NCI-H460 (cell line): ENCODE measurements at places on chromosomes 13 and 19.

DNA sequence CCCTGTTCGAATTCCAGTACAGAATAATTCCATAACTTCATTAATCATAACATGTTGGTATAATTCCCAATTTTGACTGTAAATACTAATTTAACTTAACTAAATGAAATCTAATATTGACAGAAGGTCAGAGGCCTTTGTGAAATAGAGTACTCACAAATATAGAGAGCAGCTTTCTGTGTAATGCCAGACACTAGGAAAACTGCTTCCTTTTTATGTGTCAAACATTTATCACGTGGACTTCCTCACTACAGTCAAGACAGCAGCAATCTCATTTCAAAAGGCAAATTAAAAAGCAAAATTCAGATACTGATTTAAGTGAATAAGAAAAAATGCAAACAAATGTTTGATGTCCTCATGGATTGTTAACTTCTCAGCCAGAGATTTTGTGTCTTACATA lies 13.1 kb downstream of the ITM2B start:
- DNase-seq: no peak

GRCh38 chr13:19993024-19993423 lies 34.5 kb downstream of the ZMYM2 start:
- DNase-seq: no peak

GRCh38 chr19:1132552-1133383 lies 29.0 kb downstream of the GPX4 start:
- no peak for DNase-seq

DNA sequence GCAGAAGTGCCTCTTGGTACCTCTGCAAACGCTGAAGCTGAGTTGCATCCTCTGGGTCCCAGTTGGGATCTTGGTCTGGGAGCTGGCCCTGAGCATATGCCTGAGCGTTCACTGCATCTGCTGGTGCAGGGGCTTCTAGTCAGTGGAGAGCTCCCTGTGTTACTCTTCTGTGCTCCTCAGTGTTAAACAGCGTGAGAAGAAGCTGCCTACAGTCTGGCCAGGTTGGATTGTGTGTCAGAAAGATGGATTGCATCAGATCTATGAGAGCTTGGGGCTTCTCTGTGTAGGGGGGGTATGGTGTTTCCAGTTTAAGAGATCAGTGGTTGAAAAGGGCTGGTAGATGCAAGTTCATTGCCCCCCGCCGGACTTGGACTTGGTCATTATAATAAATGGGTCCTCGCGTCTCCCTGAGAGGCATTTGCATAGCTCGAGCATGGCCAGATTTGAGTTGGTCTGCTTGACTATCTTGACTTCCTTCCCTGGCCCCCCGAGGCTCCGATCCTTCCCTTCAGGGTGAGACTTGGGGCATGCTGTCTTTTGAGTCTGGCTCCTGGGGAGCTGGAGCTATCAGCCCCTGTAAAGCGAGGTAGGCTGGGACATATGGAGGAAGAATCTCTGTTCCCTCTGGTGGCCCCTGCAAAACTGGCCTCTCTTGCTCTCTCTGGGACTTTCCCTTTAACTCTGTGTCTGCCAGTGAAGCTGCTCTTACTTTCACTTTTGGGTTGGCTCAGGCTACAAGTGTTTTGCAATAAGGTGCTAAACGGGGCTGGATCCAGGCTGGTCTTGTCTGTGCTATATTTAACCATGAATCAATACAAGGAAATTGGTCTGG lies 52.9 kb downstream of the OR10H4 start:
- DNase-seq: no peak

- DNase-seq: no peak
Measured at GRCh38 chr13:106867249-106867648, 299.3 kb upstream of the ARGLU1 start.

DNA sequence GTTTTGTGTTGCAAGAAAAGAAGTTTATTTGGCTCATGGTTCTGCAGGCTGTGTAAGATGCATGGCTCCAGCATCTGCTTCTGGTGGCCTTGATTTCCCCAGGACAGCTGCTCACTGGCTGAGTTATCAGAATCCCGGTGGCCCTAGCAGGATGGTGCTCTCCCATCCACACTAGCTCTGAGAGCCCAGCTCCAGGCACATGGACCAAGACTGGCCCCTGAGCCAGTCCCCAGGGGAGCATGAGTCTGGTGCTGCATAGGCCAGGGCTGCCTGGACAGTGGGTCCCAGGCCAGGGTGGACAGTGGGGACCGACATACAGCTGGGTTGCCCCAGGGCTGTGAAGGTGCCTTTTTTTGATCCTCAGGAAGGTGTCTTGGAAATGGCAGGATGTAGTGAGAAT lies 10.4 kb downstream of the ADGRE2 start:
- DNase-seq: no peak

- DNase-seq: no peak
Measured at GRCh38 chr19:33564836-33565338, 43.3 kb upstream of the PEPD start.

DNA sequence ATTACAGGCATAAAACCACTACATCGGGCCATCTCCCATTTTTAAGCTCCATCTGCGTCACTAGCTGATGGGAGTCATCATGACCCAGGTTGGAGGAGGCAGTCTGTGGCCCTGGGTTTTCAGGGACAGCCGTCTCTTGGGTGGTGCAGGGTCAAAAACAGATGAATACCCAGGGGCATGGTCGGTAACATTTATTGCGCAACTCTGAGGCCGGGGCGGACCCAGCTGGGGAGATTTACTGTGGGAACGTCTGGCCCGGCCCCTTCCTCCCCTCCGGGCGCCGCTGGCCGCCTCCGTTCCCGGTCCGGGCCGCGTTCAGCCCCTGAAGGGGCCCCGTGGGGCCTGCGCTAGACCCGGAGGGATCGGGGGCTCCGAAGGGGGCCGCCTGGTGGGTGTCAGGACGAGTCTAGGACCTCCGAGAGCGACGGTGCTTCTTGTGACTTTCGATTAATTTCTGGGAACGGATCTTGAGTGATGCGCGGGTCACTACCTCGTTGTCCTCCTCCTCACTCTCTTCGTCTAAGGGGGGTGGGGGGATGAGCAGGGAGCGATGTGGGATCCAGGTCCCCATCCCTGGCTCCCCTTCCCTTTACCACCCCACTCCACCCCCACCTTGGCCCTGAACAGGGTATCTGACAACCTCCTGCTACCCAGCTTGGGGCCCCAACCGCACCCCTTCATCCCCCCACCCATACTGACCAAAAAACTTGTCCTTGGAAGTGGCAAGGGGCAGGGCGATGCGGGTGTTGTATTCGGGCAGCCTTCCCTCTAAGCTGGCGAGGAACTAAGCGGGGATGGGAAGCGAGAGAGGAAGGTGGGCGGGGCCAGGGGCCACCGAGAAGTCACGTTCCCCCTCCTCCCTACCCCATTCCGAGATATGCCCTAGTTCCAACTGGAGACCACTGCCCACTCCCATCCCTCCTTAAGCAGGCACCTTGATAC lies 1.6 kb upstream of the RGL3 start:
- no peak for DNase-seq

DNA sequence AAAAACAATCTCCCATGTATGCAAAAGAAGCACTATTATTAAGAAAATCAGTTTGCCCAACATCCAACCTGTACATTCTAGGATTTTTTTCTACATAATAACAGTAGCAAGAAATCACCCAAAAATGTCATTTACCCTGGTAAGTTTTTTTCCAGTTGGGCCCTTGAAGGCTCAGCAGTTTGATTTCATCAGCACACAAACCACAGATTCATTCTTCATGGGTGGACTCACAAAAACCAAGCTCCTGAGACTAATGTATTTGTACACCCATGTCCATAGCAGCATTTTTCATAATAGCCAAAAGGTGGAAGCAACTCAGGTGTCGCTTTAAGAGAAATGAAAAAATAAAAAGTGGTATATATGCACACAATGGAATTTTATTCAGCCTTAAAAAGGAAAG lies 210.1 kb downstream of the TBC1D4 start:
- DNase-seq: no peak

DNA sequence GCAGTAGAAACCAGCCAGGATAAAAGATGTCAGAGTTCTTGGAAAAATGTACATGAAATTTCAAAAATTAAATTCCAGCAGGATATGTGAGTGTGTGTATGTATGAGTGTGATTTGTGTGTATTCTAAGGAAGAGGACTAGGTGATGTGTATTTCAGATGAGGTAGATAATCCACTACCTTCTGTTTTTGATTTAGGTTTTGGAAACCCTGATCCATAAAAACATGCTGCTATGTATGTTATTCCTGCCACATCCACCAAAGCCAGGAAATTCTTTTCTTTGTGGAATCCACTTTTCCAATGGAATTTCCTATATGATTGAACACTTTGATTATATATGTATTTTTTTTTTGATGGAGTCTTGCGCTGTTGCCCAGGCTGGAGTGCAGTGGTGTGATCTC lies 276.9 kb downstream of the UQCRFS1 start:
- no peak for DNase-seq

DNA sequence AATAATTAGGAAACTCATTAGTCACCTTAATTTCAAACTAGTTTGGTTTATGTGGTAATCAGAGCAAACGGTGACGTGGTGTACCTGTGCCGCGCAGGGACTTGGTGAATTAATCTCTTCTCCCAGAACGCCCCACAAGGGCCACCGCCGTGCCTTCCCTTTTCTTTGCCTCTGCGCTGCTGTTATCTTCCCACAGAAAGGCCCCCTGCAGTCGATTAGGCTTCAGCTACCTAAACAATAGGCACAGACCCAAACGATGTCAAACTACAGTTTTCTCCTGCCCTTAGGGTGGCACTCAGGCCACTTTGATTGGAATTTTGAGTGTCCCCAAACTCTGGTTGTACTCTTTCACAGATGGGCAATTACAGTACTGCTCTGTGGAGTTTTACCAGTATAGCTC lies 115.5 kb downstream of the GGACT start:
- DNase-seq: no peak

GRCh38 chr13:51764184-51765141 lies 39.5 kb downstream of the DHRS12 start:
- no peak for DNase-seq

GRCh38 chr19:44671400-44671799 lies at the start of gene CEACAM19:
TSS of gene CEACAM19 (plus strand) at chr19:44671482. CDS start at chr19:44671932, 450 bp downstream.
- DNase-seq: no peak

- no peak for DNase-seq
Measured at GRCh38 chr13:63025741-63026140, 1610.1 kb upstream of the PCDH20 start.

GRCh38 chr13:95503662-95504061 lies 48.9 kb upstream of the CLDN10 start:
- no peak for DNase-seq

DNA sequence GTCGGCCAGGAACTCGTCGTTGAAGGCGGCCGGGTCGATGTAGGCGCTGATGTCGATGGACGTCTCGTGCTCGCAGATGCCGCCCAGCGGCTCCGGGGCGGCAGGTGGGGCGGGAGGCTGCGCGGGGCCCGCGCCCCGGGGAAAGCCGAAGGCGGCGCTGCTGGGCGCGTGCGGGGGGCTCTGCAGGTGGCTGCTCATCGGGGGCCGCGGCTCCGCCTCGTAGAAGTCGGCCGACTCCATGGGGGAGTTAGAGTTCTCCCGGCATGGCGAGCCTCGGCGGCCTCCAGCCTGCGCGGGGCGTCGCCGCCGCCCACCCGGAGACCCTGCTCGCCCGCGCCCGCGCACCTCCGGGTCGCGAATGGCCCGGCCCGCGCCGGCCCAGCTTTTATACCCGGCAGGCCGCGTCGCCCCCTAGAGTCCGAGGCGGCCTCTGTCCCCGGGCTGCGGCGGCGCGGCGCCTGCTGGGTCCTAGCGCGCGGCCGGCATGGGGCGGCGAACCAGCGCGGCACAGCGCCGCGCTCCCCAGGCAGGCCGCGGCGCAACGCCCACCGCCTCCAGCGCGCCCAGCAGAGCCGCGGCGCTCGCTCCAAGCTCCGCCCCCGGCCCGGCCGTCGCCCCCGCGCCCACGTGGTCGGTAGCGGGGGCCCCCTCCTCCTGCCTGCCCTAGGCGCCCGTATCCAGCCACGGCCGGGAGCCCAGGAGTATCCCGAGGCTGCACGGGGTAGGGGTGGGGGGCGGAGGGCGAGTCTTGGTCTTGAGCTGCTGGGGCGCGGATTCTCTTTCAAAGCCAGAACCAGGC lies at the start of gene CEBPA:
Gene CEBPA, minus strand, starts transcription at position 360 of the 799 bp plus-strand sequence. Its CDS starts 120 bp downstream, at position 240.
- peak; percentile 78 for DNase-seq

- no peak for DNase-seq
Measured at GRCh38 chr13:24654741-24655140, 25.5 kb upstream of the ATP12A start.

DNA sequence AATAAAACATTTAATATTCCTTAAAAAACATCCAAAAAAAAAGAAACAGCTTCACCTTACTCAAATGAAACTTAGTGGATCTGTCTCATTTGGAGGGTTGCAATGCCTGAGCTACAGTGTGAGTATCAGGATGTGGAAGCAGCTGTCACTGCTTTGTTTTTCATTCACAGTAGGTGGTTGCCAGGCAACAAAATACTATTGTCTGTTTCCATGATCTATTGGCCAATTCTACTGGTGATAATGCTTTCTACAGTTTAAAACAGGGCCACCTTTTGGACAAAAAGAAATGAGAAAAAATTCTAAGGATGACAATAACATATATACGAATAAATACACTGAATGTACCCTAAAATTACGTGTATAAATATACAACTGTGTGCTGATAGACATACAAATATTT lies 3.0 kb downstream of the ENOX1 start:
- DNase-seq: no peak

GRCh38 chr13:72852207-72852606 lies 70.3 kb downstream of the PIBF1 start:
- no peak for DNase-seq

- DNase-seq: no peak
Measured at GRCh38 chr13:50412046-50412617, 396.9 kb downstream of the KCNRG start.

DNA sequence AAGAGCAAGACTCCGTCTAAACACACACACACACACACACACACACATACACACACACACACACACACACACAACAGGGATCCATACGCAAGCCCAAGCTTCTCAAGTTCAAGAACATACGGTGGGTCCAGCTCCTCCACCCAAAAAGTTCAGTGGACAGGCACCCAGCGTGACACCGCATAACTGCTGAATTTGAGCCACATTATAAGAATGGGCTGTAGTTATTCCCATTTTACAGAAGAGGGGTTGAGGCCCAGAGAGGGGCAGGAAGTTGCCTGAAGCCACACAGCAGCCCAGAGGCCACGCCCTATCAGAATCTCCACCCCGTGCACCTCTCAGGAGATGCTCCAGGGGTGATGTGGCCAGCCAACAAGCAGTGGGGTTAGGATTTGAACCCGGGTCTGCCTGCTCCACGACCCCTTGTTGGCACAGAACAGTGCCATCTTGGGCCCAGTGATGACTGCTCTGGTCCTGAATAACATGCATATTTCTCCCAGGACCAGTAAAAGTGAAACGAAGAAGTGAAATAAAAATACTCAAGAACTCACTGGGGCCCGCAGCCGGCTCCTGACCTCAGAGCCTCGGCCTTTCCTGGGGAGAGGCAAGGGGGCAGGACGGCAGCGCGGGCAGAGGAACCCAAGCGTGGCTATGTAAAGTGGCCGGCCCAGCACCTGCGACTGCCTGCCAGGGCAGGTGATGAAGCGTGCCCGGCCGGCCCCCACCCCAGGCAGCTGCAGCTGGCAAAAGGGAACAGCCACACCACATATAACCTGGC lies 61.9 kb downstream of the AP1M1 start:
- no peak for DNase-seq

DNA sequence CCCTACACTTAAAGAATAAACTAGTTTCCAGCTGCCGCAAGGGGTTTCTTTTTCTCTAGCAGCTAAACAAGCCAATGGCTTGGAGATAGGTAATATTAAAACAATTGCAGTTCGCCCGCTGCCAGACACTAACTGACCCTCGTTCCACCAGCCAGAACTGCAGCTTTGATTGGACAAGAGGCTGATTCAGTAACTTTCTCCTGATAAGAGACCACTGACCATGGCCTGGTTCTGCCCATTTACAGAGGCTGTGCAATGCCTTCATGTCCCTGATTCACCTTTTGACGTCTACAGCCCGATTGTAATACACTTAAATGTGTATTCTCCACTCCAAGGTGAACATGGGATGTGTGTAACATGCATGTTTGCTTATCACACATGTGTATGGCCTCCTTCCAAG lies 12.8 kb upstream of the C19orf12 start:
- no peak for DNase-seq
